Thoracic aorta endothelial cell (primary cell): ENCODE measurements at places on chromosomes 5 and 9. TPM values are rescaled to one million over a fixed set of nuclear protein-coding genes. Genes with fewer than 3 reads are reported as not detected.

NSUN2 gene
- 72.3 and 86.8 TPM in 2 replicates for total RNA-seq

GTF2H2 gene
- total RNA-seq = 56.3 and 57.7 TPM in 2 replicates

SPDL1 gene
- total RNA-seq = 60.5 and 80.1 TPM in 2 replicates

GPR21 gene
- 1.2 and 1.8 TPM in 2 replicates for total RNA-seq

NDST1 gene
- 74.3 and 94.3 TPM in 2 replicates for total RNA-seq

WDR31 gene
- total RNA-seq = 0.50 and 0.53 TPM in 2 replicates

TLX3 gene
- total RNA-seq = not detected in 2 replicates

RIOK2 gene
- total RNA-seq = 28.6 and 47.1 TPM in 2 replicates

AMBP gene
- not detected in 2 replicates for total RNA-seq

TRMT10B gene
- total RNA-seq = 3.1 and 3.4 TPM in 2 replicates

LEAP2 gene
- total RNA-seq = 0.50 and 0.53 TPM in 2 replicates

FOXD4L5 gene
- 0.07 TPM in 1 of 2 replicates, not detected in the other for total RNA-seq

DIPK1B gene
- total RNA-seq = 121 and 158 TPM in 2 replicates

C1QTNF2 gene
- total RNA-seq = not detected in 2 replicates

ADGRD2 gene
- total RNA-seq = not detected in 2 replicates

PPP3R2 gene
- total RNA-seq = not detected in 2 replicates

EPB41L4A gene
- total RNA-seq = 19.8 and 26.1 TPM in 2 replicates

DMRTA1 gene
- 0.27 and 1.7 TPM in 2 replicates for total RNA-seq

GCNT1 gene
- 13.4 and 15.8 TPM in 2 replicates for total RNA-seq

GLDC gene
- 17.4 and 22.8 TPM in 2 replicates for total RNA-seq

ANGPTL2 gene
- 13.7 and 22.1 TPM in 2 replicates for total RNA-seq

SCAI gene
- 12.2 and 13.8 TPM in 2 replicates for total RNA-seq

LRRC70 gene
- 42.6 and 45.2 TPM in 2 replicates for total RNA-seq

CTXN3 gene
- not detected in 2 replicates for total RNA-seq

ADAMTSL1 gene
- 47.3 and 59.3 TPM in 2 replicates for total RNA-seq

SPATA6L gene
- 1.8 and 2.3 TPM in 2 replicates for total RNA-seq

NAA35 gene
- total RNA-seq = 32.4 and 32.5 TPM in 2 replicates

CERCAM gene
- total RNA-seq = 20.7 and 22.5 TPM in 2 replicates

ADAMTS19 gene
- total RNA-seq = not detected in 2 replicates

COL15A1 gene
- not detected in 2 replicates for total RNA-seq

CDO1 gene
- 1.5 and 3.5 TPM in 2 replicates for total RNA-seq

FGFR4 gene
- total RNA-seq = 1.9 and 4.2 TPM in 2 replicates

TAS2R1 gene
- total RNA-seq = not detected in 2 replicates

PLPP7 gene
- 0.65 and 2.7 TPM in 2 replicates for total RNA-seq

SLCO6A1 gene
- not detected in 2 replicates for total RNA-seq

PIP5KL1 gene
- total RNA-seq = 0.27 and 0.43 TPM in 2 replicates

ACTBL2 gene
- not detected in 2 replicates for total RNA-seq

HRH2 gene
- 1.7 TPM in 1 of 2 replicates, not detected in the other for total RNA-seq

DMAC1 gene
- total RNA-seq = 9.5 and 10.6 TPM in 2 replicates

SLC45A2 gene
- not detected in 2 replicates for total RNA-seq

EPB41L4B gene
- total RNA-seq = 1.2 and 1.7 TPM in 2 replicates
